Activated CD8-positive, alpha-beta memory T cell treated with anti-CD3 and anti-CD28 coated beads, Interleukin-2, amount 10 ng/mL, durations not matched to agents 7 days and 5 days (primary cell): ENCODE measurements at places on chromosomes 2 and 18.
A peak's percentile ranks its signal among the peaks of the same experiment; 100 is the strongest.

DNA sequence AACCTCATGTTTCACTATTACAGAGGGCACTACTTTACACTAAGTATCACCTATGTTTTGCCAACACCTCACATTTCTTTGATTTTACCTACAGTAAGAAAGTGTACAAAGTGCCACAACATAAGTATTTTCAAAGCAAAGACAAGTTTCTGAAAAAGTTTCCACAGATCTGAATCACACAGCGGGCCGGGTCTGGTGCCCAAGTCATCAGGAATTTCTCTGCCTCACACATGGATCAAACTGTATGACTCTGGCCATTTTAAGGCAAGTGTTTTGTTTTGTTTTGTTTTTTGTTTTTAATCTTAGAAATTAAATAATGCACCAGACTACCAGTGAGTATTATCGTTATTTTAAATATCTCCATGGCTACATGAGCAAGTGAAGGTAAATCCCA lies 73.4 kb downstream of the ZNF516 start:
- DNase-seq: no peak

- DNase-seq: no peak
These were observed 312.0 kb downstream of the CELF4 start for GRCh38 chr18:37253394-37254235.

- no peak for DNase-seq
These were observed 17.0 kb downstream of the RTN4 start for GRCh38 chr2:55033076-55033742.

DNA sequence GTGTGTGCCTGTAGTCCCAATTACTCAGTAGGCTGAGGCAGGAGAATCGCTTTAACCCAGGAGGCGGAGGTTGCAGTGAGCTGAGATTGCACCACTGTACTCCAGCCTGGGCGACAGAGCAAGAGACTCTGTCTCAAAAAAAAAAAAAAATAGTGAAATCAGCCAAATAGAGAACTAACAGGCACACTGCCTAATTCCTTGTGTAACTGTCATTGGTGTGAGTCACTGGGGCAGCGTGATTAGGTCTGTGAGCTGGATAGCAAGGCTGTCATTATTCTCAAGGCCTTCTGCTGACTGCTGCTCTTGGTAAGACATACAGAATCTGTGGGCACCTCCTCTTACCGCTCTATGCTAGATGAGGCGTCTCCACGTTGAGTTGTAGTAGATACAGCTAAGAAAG lies 270.3 kb downstream of the NEDD4L start:
- DNase-seq: no peak

- peak; percentile 81 for DNase-seq
These were observed at the start of gene ANKRD29 for GRCh38 chr18:23662309-23663263. Gene ANKRD29 (minus strand): TSS chr18:23662911. CDS start chr18:23662730, 181 bp downstream.

GRCh38 chr18:60754413-60755009 lies 381.9 kb upstream of the MC4R start:
- no peak for DNase-seq

DNA sequence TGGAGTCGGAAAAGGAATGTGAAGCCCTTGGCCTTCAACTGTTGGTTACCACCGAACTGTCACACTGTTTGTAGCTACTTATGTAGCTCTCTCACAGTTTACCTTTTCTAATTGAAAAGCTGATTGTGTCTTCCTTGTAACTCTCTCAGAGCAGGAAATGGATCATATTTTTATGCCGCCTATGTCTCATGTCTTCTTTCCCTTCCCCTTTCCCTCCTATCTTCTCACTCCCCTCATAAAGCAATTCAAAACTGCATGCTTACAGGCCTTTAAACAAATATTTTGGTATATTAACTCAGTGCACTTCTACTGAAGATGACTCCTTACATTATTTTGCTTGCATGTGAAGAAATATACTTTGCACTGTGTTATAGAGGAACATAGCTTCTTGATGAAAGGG lies 6.0 kb downstream of the SLC39A10 start:
- no peak for DNase-seq

DNA sequence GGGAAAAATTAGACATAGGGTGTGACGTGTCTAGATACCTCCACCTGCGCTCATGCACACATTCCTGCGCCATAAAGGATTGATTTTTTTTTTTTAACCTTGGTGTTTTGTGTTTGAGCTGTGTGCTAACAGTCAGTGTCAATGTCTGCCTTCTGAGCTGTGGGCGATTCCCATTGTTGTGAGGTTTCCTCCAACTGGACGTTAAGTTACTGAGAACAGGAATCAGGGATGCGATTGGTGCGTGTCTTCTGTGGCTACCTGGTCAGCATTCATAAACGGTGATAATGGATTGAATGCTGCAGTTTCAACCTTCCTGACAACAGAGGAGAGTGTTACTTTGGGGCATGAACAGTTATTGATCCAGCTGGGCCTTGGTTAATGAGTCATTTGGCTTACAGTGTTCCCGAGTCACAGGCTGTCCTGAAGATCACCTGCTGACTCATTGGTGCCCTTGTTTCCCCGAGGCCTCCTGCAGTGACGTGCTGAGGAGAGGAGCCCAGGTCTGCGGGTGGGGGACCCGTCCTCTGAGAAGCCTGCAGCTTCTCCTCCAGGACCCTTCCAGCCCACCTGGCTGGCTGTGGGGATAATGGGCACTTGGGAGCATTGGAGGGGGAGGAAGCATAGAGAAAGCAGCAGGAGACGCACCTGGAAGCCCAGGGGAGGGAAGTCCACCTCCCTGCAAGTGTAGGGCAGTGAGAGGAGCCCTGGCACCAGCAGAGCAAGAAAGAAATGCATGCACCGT lies 25.8 kb upstream of the CABYR start:
- no peak for DNase-seq
